Fibroblast of skin of right quadriceps (primary cell): ENCODE measurements at places on chromosomes 6 and 20.

DNA sequence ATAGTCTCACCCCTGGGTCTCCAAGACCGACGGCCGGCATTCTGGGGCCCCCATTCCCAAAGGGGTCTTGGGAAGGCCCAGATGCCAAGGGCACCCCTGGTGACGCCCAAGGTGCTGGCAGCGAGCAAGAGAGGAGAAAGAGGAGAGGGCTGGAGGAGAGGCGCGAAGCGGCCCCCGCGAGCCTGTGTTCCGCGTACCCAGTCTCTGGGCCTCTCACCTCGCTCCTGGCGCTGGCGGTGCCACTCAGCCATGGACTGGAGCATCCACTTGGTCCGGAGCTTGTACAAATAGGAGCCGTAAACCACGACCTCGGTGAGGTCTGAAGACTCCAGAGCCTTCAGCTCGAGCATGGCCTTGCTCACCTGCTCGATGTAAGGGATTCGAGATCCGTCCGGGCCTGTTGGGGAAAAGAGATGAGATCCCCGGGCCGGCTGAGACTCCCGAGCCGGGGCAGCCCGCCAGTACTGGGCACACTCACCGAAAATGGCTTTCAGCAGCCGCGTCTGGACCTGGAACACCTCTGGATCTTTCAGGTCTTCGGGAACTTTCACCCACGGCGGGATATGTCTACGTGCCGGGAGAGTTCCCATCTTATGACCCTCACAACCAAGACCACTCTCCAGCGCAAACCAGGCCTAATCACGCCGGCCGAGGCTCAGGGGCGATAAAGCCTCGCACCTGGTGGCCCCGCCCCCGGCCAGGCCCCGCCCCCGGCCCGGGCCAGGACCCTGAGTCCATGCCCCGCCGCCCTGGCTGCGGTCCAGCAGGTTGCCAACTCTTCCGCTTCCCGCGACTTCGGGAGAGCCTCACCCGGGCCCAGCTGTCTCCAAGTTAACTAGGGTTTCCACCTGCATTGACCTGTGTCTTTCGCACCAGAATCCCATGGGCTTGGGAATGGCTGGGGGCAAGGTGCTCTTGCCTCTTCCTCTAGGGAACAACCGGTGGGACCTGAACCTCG is at the start of gene DPPA5:
Gene DPPA5 (minus strand): TSS at position 641 of the 958 bp plus-strand sequence. CDS start 51 bp downstream, at position 590.
- no peak for DNase-seq

- DNase-seq: no peak
These were observed 6.0 kb upstream of the RIPPLY2 start for GRCh38 chr6:83847179-83847578.

GRCh38 chr20:35711588-35712209 is 12.5 kb downstream of the ROMO1 start:
- no peak for DNase-seq

GRCh38 chr6:90369024-90369519 is 72.4 kb upstream of the BACH2 start:
- DNase-seq: peak; percentile 100

DNA sequence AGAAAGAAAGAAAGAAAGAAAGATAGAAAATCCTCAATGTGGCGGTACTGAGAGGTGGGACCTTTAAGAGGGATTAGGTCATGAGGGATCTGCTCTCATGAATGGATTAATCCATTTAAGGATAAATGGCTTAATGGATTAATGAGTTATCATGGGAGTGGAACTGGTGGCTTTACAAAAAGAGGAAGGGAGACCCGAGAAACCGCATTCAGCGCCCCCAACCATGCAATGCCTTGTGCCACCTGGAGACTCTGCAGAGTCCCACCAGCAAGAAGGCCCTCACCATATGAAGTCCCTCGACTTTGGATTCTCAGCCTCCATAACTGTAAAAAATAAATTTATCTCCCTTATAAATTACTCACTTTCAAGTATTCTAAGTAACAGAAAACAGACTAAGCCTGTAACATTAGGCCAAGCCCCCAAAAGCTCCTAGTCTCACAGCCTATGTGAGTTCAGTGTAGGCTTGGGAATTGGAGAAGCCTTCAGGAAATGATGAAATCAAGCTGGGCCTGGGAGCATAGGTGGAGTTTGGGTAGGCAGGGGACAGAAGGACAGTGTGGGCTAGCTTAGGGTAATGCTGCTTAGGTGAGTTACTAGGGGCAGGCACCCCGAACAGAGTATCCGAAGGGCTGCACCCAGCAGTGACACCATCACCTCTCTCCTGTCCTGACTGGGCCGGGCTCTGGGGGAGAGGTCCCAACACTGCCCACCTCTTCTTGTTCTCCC is 36.2 kb upstream of the RNF24 start:
- peak; percentile 61 for DNase-seq
